Activated CD4-positive, alpha-beta memory T cell treated with anti-CD3 and anti-CD28 coated beads, Interleukin-2, amount 10 ng/mL, durations not matched to agents 7 days and 5 days (primary cell): ENCODE measurements at places on chromosomes 11 and 22. TPM values are rescaled to one million over a fixed set of nuclear protein-coding genes. Genes with fewer than 3 reads are reported as not detected.

FZD4 gene
- 0.13 TPM for total RNA-seq

ARVCF gene
- 0.58 TPM for total RNA-seq

EMID1 gene
- total RNA-seq = not detected

SMTNL1 gene
- not detected for total RNA-seq

UBQLNL gene
- 0.13 TPM for total RNA-seq

RIMBP3C gene
- 0.23 TPM for total RNA-seq

C11orf42 gene
- not detected for total RNA-seq

NPAS4 gene
- total RNA-seq = not detected

HDHD5 gene
- total RNA-seq = 27.1 TPM

SLC22A9 gene
- total RNA-seq = not detected

DNA sequence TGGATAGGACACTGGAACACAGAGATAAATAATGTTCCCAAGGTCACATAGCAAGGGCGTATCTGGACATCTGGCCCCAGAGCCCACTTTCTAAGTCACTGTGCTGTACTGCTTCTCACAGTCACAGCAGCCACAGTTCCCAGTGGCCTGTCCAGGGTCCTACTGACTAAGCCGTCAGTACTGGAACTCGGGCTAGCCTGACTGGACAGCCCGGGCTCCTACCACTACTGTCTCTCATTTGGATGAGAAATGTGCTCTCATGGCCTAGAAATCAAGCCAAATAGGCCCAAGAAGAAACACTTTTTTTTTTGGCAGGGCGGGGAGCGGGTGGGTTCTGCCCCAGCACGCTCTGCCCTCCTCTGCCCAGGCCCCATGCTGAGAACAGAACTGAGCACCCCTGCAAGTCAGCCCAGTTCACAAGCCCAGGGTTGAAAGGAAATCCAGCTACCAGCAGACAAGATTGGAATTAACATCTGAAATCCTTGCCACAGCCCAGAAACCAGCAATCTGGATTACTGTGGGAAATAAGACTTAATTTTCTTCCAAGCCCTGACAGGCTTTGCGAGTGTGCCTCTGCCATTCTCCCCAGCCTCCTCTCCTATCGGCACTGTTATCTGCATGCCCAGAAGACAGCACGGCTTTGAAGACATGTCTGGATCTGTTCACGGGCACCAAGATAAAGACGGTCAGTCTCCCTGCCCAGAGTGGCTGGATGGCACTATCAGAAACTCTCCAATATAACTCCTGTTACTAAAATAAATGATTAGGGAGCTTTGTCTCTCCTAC is 182.9 kb upstream of the NCAM1 start:
- DNase-seq = no peak

- no peak for DNase-seq
Measured at GRCh38 chr11:86243396-86243795, 1.2 kb upstream of the EED start.

GRCh38 chr11:22151649-22152197 is 41.2 kb upstream of the ANO5 start:
- no peak for DNase-seq

- DNase-seq = no peak
Measured at GRCh38 chr11:69372589-69373250, 78.8 kb downstream of the MYEOV start.

- DNase-seq = peak; percentile 74
Measured at GRCh38 chr11:44556735-44557409, 8.6 kb upstream of the CD82 start.

DNA sequence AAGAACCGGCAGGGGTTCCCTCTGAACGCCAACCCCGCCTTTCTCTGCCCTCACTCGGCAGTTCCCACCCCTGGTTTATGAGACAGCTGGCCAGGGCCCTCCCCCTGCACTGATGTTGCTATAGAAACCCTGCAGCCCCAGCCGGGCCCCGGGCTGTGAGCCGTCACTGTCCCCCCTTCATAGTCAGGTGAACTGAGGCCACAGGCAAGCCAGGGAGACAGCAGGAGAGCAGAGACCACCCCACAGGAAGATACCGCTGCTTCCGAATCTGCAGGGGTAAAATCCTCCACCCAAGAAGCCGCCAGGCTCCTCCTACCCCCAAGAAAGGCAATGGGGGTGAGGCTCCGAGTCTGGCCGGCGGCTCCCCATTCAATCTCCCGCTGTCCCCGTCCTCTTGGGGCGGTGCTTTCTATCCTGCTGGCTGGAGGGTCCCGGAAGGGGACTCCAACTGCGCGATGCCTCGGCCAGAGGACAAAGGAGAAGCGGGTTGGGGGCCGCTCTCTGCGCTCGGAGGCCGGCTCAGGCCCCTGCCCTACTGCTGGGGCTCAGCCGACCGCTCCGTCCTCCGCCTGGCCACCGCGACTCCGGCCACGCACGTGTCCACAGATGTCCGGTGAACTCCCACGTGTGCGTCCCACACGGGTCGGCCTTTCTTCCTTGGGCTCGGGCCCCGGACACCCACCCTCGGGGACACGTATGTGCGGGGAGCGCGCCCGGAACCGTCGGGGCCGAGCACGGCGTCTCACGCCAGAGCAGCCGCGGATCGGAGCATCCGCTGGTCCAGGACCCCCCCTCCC is 587 bp downstream of the SLC25A22 start:
- DNase-seq = peak; percentile 76

DNA sequence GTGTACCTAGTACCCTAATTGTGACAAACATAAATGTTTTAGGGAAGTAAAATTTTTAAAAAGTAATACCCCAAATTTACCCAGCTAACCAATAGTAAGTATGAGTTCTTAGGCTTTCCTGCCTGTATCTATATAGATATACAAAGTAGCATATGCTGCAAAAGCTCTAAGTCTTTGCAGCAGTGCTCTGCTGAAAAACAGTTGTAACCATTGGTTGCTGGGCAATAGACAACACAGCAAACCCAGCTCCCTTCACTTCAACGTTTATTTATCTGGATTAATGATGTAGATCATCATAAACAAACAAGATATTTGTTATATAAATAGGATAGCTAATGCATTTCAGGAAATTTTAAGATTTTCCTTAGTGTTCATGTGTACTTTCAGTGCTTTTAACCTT is 82.7 kb downstream of the PAX6 start:
- DNase-seq = no peak

DNA sequence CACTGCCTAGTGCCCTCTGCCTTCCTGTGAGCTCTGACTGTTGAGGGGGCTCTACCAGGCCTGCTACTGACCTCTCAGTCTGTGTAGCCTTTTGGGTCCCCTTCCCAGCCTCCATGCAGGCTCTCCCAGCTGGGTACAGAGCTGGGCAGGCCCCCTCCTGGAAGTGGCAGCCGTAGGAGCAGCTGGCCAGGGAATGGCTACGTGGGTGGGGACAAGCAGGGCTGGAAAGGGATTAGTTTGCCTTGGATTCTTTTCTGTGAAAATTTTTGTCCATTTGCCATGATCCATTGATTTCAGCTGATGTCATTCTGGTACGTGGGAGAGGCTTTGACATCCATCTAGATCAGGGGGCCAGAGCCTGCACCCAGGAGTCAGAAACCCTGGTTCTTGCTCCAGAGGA is 23.9 kb upstream of the NECTIN1 start:
- DNase-seq = no peak

GRCh38 chr11:36367806-36368680 is 72.0 kb downstream of the PRR5L start:
- DNase-seq = no peak

GRCh38 chr22:50320116-50320515 is 6.7 kb downstream of the DENND6B start:
- DNase-seq = no peak

- no peak for DNase-seq
Measured at GRCh38 chr11:78691215-78691614, 116.6 kb upstream of the NARS2 start.

DNA sequence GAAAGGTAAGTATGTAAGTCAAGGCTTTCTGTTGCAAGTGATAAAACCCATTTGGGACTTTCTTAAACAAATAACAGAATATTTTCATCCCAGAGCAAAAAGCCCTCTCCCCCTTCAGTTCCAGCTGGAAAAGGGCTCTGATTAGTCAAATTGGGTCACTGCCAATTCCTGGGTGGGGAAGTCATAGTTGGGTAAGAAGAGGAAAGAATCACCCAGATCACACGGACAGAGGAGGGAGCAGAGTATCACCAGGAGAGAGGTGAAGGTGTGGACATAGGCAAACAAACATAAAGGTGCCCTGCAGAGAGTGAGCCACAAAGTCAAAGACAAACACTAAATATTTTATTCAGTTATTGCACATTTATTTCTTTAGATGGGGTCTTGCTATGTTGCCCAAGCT is 36.3 kb upstream of the SORL1 start:
- no peak for DNase-seq
